ENCODE measurements at places on chromosomes 7 and 10.

DNA sequence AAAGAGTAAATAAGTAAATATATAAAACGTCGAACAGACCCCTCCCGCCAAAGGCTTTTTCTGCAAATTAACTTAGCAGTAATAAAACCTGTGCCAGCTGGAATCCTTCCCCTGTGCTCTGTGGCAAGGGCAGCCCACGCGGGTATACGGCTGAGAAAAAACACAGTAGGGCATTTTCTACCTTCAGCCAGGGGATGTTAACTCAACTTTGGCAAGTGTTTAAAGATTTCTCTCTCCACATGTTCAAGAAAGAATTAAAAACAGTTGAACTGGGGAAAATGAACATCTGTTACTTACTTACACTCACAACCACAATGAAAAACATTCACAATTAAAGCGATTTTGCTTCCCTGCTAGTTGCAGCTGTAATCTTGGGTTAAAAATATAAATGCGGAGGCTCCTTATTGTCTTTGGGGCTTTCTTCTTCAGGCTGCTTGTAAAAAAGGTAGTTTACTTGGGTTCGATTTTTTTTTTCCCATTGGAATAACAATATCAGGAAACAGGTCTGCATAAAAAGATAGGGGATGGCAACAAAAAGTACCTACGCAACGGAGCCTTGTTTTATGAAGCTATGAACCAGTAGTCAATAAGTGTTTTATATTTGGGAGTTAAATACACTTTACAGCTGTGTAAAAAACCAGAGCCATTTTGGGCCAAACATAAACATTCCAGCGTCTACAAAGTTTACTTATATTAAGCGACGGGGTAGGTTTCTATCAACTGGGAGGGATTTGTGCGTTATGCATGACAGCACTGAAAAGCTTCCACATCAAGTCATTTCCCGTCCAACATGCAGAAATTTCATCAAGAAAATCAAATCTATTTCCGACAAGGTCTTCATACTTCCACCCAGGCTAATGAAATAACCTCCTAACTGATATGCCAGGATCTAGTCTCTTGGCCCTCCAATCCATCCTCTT, 132.7 kb downstream of the TAX1BP1 start:
- no peak for DNase-seq

GRCh38 chr7:151993977-151994676, 31.3 kb upstream of the GALNT11 start:
- no peak for DNase-seq

DNA sequence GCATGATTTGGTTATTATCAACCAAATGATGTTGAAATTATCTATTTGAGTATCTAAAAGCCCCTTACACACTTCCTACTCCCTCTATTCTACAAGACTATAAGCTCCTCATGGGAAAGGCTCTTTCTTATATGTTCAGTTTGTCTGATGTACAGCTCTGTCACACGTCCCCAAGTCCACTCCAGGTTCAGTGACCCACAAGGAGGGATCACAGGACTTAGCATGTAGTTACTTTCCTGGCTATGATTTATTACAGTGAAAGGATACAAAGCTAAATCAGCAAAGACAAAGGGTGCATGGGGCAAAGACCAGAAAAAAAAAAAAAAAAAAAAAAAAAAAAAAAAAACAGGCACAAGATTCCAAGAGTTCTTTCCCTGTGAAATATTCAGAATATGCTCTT, 125.6 kb upstream of the TMEM106B start:
- no peak for DNase-seq

DNA sequence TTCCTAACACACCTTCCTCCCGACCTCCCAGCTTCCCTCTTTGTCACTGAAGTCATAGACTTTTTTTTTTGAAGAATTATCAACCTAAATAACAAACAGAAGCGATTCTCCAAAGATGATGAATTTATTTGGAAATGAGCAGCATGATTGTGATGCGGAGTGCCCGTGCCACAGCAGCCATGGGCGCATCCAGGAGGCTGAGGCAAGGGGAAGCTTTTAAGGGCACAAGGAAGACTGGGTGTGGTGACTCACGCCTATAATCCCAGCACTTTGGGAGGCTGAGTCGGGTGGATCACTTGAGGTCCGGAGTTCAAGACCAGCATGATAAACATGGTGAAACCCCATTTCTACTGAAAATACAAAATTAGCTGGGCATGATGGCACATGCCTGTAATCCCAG, 16.2 kb upstream of the GIMAP8 start:
- DNase-seq = no peak

DNA sequence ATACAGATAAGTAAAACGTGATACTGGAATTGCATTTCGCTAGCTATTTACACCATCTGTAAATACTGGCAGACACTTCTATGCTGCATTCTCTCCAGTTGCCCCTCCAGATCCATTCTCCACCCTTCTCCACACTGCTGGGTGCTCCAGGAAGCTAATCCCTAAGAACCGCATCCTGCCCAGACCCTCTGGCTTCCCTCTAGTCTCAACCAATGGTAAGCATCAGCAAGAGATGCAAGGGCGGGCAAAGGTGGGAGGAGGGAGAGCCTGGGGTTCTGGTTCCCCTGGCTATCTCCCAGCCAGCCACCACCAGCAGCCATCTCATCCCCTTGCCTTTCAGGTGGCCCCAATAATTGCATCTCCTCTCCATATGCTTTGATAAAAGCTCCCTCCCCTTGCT, 84.4 kb downstream of the AMPH start:
- no peak for DNase-seq

DNA sequence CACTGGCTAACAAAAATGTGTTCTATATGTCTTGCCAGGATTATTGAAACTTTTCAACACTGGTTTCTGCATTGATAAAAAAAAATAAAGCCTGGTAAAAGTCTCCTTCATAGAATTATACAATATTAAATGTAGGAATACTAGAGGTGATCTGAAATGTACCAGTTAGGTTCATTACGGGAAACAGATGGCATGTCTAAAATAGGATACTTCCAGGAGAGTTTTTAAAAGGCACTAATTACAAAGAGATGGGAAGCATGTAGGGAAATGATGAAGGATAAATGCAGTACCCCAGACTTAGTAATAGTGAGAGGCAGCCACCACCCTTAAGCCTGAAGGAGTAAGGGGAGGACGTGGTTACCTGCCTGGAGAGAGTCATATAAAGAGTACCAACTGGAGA, 107.0 kb upstream of the NPSR1 start:
- DNase-seq = no peak

DNA sequence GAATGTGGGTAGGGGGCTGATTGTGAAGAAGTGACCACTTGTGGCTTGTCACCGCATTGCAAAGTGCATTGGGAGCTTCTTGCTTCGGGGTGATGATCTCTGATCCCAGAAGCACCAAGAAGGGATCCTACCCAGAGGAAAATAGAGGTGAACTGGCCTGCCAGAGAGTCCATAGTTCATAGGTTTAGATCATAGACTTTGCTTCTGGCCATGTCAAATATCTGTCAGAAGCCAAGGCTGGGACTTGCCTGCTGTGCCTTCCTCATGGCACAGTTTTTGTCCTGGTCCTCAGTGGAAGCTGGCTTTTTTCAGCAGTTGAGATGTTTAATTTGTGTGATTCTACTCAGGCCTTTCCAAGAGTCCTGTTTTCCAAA, 1.1 kb downstream of the ZSWIM8 start:
- no peak for DNase-seq

DNA sequence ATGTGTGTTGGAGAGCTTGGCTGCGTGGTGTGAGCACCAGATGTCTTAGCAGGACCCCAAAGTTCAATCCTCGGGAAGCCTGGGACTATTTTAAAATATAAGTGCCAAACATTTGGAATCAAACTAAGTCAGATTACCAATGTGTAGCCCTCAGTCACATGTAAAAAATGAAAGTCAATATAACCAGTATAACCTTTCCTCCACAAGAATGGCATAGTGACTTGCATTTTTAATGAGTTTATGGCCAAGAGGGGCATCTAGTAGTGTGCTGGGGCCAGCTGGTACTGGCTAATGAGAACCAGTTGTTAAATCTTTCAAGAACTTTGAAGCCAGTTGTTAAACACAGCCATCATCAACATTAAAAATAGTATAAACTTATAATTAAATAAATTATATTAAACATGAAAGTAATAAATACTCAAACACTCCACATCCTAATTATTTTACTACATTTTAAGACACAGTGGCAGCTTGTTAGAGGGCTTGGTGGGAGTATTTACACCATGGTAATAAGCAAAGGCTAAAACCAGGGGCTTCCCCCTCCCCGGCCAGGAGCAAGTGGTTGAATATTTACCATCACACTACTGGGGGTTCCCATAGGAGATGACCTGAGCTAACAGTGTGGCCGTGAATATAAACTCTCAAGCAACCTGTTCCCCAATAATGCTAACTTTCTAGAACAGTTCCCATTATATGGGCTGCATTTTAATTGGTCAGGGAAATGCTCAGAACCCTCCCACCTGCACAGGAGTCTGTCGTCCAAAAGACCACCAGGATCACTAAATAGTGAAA, 7.9 kb upstream of the FAM170B start:
- DNase-seq = no peak

DNA sequence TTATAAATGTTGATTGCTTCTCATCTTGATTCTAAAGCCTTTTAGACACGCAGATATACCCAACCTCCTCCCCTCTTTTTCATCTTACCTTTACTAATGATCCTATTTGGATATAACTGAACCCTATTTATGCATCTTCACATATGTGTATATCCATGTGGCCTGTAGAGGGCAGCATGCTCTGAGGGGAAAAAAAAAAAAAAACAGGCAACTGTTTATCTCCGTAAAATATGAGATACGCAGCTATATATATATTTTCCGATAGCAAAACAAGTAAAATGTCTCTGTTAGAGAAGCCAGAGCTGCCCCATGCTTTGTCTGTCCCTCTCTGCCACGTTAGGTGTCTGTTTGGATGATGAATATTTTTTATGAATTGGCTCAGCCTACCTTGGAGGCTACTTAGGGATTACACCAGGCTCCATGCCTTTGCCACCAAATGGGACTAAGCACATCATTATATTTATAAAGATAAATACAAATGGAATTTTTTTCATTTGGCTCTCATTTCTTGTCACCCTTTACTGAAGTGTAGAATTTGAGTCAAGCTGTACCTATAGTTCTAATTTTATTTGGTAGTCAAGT, 174.8 kb upstream of the FZD1 start:
- DNase-seq = no peak

GRCh38 chr10:89091496-89091895, 100.9 kb downstream of the FAS start:
- DNase-seq = no peak

DNA sequence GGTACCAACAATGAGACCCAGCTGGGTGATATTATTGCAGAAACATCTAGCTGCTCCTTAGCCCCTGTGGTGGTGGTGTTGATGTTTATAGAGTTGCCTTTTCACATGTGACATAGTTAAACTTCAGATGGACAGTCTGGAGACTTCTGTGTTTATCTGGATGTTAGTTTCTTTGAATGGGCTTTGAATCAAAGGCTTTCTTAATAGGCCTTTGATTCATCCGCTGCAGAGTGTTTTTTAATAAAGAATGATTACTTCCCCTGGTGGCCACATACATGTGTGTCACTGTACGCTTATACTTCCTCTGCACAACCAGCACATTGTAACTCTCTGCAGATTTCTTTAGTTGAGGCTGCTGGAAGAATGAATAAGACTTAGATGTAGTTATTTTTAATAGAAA, 221.0 kb downstream of the DYNC1I1 start:
- no peak for DNase-seq

DNA sequence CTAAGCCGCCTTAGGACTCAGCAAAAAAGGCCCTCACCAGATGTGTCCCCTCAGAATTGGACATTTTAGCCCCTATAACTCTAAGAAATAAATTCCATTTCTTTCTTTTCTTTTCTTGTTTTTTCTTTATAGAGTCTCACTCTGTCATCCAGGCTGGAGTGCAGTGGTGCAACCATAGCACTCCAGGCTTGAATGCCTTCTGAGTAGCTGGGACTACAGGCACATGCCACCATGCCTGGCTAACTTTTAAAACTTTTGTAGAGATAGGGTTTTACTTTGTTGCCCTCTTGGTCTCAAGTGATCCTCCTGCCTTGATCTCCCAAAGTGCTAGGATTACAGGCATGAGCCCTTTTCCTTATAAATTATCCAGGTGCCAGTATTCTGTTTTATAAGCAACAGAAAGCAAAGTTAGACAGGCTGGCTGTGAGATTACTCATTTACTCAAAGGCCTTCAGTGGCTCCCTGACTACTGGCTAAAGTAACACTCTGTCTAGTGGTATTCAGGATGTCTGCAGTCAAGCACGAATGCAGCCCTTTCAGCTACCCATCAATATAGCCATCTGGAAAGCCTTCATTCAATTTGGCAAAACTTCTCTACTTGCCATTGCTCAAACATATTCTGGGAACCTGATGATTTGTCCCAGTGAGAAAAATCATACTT, 128.6 kb downstream of the ICA1 start:
- no peak for DNase-seq

- DNase-seq = no peak
These were observed 248.3 kb upstream of the IGFBP3 start for GRCh38 chr7:46169384-46169755.

- DNase-seq = no peak
These were observed 36.7 kb downstream of the DNAJB6 start for GRCh38 chr7:157373493-157373892.

GRCh38 chr10:119826771-119827170, 45.9 kb downstream of the MCMBP start:
- DNase-seq = no peak

DNA sequence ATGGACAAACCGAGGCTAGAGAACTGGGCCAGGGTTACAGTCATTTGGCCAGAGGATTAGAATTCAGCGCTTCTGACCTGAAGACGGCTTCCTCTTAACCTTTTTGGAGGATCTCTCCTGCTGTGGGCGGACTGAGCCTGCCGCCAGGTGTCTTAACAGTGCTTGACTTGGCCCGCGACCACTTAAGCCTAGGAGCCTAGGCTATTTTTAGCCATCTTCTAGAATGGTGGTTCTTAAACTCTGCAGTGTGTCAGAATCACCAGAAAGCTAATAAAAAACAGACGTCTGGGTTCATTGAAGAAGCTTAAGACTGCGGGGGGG, 722 bp downstream of the MDH2 start:
- no peak for DNase-seq

- no peak for DNase-seq
These were observed 27.1 kb downstream of the PCGF5 start for GRCh38 chr10:91247360-91248111.

- DNase-seq = no peak
These were observed 414.8 kb downstream of the RPS24 start for GRCh38 chr10:78448470-78448869.

GRCh38 chr10:43076876-43077420, at the start of gene RET:
Gene RET (plus strand): TSS chr10:43077069. CDS start chr10:43077259, 190 bp downstream.
- peak; percentile 73 for DNase-seq

- no peak for DNase-seq
These were observed 199.9 kb downstream of the KCND2 start for GRCh38 chr7:120472892-120473291.

DNA sequence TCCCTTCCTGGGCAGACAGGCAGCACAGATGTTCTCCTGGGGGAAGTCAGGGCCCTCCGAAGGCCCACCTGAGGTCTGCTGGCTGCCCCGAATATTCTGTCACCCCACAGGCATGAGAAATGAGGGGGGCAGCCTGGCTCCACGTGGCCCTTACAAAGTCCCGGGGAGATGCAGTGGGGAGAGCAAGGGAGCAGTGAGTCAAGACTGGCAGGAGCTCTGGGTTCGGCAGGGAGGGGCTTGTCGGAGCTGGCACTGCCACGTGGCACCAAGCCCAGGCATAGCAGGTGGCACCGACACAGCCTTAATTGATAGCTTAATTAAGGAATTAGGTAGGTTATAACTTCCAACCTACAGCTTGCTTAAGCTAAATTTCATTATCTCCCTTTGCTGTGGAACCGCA, 163.9 kb downstream of the USP6NL start:
- no peak for DNase-seq

Data from nephron progenitor cell (in vitro differentiated cells).